ENCODE measurements at places on chromosomes 3 and 15. TPM values are rescaled to one million over a fixed set of nuclear protein-coding genes. Genes with fewer than 3 reads are reported as not detected.

RBP2 gene
- 0.52 TPM for polyA plus RNA-seq

ROBO2 gene
- polyA plus RNA-seq = 0.18 TPM

SH2D7 gene
- 0.02 TPM for polyA plus RNA-seq

DNAH12 gene
- under 0.01 TPM for polyA plus RNA-seq

FBXW12 gene
- 1.5 TPM for polyA plus RNA-seq

TM4SF1 gene
- 73.9 TPM for polyA plus RNA-seq

PRR20G gene
- polyA plus RNA-seq = not detected

MAP1A gene
- 5.4 TPM for polyA plus RNA-seq

CAV3 gene
- polyA plus RNA-seq = 0.06 TPM

SI gene
- polyA plus RNA-seq = 0.05 TPM

NME9 gene
- 0.74 TPM for polyA plus RNA-seq

NOX5 gene
- polyA plus RNA-seq = 0.13 TPM

P2RY1 gene
- polyA plus RNA-seq = 1.0 TPM

CFAP92 gene
- 0.16 TPM for polyA plus RNA-seq

CYP8B1 gene
- polyA plus RNA-seq = not detected

GPR149 gene
- polyA plus RNA-seq = not detected

ANAPC13 gene
- 59.0 TPM for polyA plus RNA-seq

DCLK3 gene
- 0.22 TPM for polyA plus RNA-seq

WDR72 gene
- 0.04 TPM for polyA plus RNA-seq
